ENCODE measurements at places on chromosomes 1 and 21.

DNA sequence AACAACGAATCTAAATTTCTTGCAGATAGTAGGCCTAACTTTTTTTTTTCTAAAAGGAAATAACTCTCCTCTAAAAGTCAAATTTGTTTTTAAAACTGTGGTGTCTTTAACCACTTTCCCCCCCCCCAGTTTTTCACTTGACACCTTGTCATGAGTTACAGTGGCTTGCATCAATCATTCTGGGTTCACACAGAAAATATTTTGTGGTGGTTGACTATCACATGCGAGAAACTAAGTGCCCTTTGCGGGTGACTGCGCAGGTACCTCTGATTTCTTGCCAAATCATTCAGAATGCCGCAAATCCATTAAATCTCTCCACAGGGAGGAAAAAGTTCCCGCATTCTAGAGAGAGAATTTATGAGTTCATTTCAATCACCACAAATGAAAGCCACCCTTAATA is 23.8 kb upstream of the SAMSN1 start:
- DNase-seq = no peak

GRCh38 chr1:162823771-162824525 is 33.4 kb downstream of the HSD17B7 start:
- DNase-seq = no peak

- no peak for DNase-seq
Observed at GRCh38 chr1:9878404-9878803, 31.7 kb downstream of the CTNNBIP1 start.

DNA sequence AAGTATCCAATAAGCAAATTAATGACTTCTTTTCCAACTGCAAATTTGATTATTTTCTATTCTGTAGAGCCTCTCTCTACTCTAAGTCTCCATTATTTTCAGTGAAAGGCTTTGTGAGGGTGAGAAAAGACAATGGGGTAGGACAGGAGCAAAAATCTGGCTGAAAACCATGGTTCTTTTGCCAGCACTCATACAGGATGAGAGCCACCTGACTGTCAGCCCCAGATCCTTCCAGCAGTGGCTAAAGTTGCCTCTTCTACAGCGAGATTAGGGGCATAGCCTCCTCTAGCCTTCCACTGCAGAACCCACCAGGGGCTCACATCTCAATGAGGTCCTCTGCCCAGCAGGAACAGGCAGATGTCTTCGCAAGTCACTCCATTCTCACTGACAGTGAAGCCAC is 23.7 kb downstream of the NMNAT2 start:
- no peak for DNase-seq

- DNase-seq = no peak
Observed at GRCh38 chr21:21324297-21324696, 326.1 kb downstream of the NCAM2 start.

- DNase-seq = peak; percentile 78
Observed at GRCh38 chr1:148388260-148389026, 94.7 kb downstream of the PPIAL4G start.

- no peak for DNase-seq
Observed at GRCh38 chr1:70671006-70671405, 259.9 kb downstream of the CTH start.

DNA sequence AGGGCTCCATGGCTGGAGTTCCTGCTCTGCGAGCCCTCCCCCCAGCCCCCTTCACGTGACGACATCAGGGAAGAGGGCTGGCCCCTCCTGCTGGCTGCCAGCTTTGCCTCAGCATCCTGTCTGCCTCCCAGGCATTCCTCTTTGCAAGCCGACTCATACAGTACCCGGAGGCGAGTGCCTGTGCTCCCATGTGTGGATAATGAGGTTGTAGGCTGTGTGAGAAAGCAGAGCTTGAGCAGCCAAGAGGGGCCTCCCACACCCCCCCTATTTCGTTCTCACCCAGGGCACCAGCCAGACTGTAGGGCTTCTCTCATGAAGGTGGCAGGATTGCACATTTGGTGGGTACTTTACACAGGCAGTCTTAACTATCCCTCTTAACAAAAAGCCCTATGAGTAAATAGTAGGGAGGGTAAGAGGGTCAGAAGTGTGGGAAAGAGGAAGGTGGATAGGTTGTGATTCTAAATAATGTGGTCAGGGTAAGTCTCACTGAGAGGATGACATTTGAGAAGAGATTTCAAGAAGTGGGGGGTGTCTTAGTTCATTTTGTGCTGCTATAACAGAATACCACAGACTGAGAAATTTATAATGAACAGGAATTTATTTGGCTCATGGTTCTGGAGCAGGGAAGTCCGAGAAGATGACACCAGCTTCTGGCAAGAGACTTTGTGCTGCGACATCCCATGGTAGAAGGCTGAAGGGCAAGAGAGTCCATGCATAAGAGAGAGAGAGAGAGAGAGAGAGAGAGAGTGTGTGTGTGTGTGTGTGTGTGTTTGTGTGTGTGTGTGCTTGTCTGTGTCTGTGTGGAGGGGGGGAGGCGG is 113.5 kb downstream of the OMA1 start:
- DNase-seq = no peak

GRCh38 chr1:59422921-59423575 is 126.2 kb downstream of the FGGY start:
- no peak for DNase-seq

DNA sequence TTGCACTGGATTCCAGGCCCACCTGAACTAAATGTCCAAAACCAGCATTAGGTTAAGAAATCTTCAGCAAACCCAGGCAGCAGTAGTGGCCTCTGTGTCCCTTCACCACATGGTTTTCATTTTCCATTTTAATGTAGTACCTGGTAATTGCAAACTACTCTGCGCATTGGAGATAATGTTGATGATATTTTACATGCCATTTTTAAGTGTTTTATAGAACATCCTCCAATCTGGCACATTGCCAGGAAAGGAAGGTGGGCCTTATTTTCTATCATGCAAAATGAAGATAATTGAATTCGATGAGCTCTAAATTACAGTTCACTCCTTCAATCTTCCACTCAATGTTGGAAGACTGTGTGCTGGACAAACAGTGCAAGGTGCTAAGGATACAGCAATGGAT is 89.5 kb downstream of the ZC3H11B start:
- no peak for DNase-seq

GRCh38 chr1:199113265-199113869 is 474.5 kb downstream of the PTPRC start:
- peak; percentile 40 for DNase-seq

- DNase-seq = no peak
Observed at GRCh38 chr1:178521241-178521640, 8.3 kb downstream of the TEX35 start.

DNA sequence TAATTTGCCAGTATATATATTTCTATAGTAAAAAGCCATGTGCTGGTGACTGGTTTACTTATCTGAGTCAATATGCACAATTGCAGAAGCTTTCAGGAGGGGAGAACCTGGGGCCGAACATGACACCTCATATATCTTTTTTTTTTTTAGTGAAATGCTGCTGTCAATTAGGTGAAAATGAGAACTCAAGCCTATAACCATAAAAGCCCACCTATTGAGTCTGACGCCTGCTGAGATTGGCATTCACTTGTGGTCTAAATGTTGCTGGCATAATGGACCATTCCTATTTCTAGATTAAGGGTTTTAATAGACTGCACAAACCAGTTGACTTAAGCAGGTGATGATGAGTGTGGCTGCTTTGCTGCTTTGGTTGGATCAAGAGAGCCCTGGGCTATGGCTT is 10.8 kb downstream of the NTMT2 start:
- no peak for DNase-seq

DNA sequence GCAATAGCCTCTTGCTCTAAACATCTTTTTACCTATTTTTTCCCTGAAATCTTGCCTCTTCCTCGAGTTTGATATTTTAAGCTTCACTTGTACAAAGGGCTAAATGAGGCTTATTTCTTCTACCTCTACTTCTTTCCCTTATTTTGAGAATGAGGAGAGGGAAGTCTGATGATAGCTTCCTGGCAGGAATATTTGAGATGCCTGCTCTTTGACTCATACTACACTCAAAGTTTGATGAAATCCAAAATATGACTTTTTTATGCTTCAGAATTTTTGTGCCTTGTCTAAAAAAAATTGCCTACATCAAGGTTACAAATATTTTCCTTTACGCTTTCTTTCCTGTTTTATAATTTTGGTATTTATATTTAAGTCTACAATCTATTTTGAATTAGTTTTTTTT is 624.4 kb upstream of the PLXNA2 start:
- no peak for DNase-seq

DNA sequence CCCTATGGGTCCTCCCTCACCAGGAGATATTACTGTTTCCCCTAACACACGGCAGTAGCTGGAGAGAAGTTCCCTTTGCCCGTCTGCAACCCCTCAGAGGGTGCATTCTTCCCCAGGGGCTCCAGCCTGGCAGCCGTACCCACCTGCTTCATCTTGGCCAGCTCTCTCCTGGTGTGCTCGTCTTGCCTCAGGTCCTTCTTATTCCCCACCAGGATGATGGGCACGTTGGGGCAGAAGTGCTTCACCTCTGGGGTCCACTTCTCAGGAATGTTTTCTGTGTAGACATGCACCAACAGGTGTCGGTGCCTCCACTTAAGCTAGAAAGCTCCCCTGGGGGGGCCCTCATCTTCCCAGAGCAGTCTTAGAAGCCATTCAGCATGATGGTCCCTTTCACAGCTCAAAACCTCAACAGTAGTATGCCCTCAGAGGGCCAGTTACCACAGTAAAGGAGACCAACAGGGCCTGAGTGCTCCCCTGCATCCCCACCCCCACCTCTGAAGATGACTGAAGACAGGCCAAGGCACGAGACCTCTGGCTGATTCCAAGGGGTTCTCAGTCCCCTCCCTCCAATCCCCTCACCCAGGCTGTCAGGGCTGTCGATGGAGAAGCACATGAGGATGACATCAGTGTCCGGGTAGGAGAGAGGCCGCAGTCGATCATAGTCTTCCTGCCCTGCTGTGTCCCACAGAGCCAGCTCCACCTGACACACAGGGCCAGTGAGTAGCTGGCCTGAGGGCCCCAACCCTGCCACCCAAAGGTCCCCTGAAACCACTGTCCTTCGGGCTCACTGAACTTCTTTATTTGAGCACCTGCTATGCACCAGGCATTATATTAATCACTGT is 4.3 kb downstream of the RHOC start:
- DNase-seq = no peak

- no peak for DNase-seq
Observed at GRCh38 chr1:201172326-201172725, 18.1 kb upstream of the TMEM9 start.

DNA sequence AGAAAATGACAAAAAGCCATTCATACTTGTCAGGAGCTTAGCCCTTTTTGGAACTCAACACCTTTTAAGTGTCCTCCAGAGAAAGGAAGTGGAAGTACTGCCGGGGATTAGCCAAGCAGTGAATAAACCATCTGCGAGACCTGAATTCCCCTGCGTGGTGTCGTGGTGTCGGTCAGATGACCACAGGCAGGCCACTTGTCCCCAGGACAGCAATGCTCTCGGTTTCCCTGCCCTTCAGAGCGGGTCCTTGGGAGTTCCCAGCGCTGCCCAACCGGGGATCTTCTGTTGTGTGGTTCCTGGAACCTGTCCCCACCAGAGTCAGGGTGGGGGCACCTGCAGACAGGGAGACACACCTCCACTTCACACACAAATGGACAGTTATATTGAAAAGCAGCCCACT is 9.2 kb downstream of the GPR157 start:
- DNase-seq = no peak

DNA sequence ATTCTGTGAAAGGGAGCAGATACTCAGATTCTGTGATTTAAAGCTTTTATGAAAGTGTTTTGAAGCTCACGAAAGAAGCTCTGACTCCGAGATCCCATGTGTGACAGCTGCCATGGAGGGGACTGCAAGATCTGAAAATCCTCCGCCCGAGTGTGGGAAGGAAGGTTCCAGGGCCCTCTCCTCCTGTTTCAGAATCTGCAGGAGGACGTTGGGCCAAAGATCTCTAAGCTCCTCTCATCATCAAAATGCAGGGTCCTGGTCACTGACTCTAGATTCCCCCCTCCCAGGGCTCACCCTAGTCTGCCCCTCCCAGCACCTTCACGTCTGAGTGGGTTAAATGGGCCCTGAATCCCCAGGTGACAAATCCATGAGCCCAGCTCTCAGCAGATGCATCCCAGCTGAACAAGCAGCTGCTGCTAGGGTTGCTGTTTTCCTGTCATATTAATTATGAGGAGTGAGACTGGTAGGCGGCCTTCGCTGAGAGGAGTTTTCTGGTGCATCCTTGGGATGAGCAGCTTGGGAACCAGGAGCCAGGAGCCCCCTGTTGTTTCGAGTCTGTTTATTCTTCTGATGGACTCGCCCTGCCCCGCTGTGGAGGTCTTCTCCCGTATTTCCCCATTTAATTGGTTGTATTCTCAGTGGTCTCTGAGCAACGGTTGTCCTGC is 402.0 kb downstream of the MATN1 start:
- DNase-seq = no peak

GRCh38 chr1:32536764-32537163 is 2.5 kb upstream of the ZBTB8A start:
- DNase-seq = no peak

GRCh38 chr1:152189657-152190442 is 30.8 kb upstream of the RPTN start:
- DNase-seq = peak; percentile 47

DNA sequence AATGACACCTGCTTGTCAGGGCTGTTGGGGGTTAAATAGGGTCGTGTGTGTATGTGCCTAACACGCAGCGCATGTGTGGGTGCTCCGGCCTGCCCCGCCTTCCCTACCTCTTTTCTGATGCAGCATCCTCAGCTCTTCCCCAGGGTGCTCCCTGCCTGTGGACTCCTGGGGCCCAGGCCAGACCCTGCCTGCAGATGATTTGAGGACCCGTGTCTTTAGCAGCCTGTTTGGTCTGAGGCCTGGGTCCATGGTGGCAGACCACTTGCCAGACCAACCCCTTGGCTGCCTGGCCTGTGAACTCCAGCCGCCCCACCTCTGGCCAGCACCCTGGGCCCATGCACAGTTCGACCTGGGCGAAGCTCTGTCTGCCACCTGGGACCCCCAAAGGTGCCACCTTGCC is 57.0 kb upstream of the SIM2 start:
- DNase-seq = no peak

DNA sequence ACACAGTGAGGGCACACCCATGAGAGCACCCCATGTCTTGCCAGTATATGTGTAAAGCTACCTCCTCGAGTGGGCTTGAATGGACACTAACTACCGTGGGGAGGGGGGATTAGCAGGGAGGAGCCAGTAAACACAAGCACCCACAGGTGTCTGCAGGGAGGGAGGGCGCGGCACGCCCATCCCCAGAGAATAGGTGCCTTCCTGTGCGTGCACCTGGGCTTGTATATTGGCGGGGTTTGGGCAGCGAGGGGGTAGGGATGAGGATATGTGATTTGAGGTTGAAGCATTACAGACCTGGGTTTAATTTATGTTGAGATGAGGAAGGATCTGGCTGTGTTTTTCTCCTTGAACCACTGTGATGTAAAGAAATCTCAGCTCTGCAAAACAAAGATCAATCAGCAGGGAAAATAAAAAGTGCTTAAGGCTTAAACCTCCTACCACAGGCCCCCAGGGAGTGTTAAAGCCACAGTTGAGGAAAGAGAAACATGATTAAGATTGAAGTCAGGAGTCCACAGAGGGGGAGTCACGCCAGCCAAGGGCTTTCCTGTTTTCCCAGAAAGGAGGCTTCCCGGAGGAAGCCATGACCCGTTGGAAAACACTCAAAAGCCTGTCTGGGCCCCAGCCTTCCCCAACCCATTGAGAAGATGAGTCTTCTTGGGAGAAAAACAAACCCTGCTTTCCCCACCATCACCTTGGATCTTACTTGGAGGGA is 80.0 kb downstream of the CAMK2N1 start:
- no peak for DNase-seq
